ENCODE measurements at places on chromosomes 5 and 9.

DNA sequence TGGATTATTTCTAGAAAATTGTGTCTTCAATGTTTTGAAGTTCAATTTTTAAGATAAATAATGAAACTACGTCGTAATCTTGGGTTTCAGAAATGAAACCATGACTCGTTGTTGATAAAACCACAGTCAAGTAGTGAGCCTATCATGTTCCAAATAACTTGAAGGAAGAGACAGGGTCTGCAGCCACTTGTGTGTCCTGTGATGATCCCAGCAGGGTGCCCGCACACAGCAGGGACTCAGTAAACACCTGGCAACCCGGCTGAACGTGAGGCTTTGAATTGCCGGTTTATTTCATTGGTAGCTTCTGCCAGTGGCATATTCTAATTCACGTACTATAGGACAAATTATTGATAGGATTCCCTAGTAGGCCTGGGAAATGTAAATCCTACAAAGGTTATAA, 679.6 kb downstream of the IRX1 start:
- no peak for DNase-seq

DNA sequence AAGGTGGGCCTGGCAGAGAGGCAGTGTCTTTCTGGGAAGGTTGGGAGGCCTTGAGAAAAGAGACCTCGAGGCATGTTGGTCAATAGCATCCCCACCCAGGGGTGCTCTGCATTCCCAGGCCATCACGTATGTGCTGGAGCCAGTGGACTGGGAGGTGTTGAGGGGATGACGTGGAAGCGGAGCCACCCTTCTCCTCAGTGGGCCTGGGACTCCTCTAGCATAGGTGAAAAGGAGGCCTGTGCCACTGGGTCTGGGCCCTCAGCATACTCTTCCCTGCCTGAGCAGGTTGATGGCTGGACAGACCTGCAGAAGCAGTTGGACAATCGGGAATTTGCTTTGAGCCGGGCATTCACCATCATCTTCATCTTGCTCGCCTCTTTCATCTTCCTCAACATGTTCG, 25.5 kb downstream of the PITX1 start:
- DNase-seq = no peak

GRCh38 chr5:93611976-93612854, 29.2 kb downstream of the NR2F1 start:
- DNase-seq = no peak

DNA sequence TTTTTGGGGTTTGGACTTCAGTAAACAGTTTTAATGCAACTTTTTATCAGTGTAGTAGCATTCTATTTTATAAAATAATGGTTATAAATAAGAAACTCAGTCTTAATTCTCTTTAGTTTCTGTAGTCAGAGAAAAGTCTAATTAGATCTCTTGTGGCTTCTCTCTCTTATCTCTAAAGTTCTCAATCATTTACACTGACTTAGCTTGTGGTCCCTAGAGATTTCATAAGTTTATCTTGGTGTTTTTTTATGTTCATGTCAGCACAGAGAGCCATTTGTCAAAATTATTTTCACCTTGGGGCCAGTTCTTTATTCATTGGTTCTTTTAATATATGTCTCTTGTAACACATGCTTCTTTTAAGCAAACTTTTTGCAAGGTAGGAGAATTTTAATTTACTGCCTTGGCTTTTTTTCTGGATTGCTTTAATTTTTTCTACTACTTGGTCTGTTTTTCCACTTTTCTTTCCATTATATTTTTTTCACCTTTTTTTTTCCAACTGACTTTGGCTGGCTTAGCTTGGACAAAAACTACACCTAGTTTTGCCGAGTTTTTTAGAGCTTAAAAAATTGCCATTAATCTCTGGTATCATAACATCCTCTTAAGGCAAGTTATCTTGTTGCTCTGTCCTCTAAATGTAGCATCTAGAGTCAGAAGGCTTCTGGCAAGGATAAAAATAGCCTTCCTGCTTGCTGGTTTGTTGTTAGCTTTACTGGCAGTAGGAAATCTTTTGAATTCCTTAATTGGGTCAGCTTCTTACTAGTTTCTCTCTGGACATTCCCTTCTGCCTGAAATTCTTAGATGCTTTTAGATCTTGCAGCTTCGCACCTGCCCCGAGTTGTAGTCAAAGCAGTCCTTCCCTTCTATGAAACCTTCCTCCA, 35.3 kb downstream of the CPEB4 start:
- DNase-seq = no peak

- DNase-seq = no peak
Observed at GRCh38 chr9:117343427-117343826, 71.4 kb downstream of the ASTN2 start.
